ENCODE measurements at places on chromosomes 2 and 18.

GRCh38 chr2:240473211-240473610 is 37.7 kb downstream of the GPC1 start:
- DNase-seq: no peak

- DNase-seq: no peak
Measured at GRCh38 chr2:54377901-54378493, 78.1 kb upstream of the SPTBN1 start.

- peak; percentile 58 for DNase-seq
Measured at GRCh38 chr2:71595569-71595968, 142.2 kb downstream of the DYSF start.

DNA sequence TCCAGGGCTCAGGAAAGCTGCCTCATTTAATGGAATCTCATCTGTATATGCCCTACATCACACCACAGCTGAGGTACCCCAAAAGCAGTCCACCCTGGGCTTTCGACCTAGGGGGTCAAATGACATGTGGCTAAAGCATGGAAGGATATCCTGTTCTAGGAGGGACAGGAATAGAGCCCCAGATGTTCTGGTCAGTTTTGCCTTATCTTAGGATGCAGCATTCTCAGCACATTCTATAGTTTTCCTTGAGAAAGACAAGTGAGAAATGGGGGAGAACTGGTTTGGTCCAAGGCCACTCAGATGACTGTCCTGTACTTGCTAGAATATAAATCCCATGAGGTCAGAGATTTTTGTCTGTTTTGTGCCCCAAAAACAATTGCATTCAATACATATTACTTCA is 688.0 kb upstream of the ZEB2 start:
- no peak for DNase-seq

DNA sequence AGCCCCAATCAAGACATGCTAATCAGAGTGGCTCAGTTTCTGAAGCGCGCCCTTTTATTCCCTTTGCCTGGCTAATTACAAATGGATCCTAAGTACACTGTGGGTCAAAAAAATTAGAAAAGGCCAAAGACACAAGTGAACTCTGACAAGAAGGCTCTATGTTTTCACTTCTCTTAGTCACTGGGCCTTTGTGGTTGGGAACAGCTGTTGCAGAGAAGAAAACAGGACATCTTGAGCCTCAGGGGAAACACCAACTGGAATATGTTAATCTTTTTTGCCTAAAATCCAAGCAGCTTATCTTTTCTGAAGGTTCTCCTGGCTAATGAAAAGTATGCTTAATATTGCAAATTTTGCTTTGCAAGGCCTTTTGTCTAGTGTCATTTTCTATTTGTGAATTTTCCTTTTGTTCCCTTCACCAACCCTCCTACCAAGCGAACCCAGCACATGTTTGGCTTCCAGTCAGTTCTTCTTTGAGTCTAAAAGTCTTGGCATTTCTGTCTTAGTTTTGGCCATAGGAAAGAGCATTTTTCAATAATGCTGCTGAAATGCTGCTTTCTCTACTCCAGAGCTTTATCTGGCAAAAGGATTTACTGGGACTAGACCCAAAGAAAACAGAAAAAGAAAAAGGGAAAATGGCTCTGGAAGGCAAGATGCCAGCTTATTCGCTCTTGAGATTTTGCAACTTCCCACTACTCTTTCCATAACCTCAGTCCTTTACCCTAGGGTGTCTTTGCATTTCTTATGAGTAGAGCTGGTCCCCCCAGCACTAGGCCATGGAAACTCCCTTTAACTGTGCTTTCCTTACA is 440.2 kb upstream of the ST6GAL2 start:
- peak; percentile 65 for DNase-seq
